ENCODE measurements at places on chromosomes 2 and 18.
A peak's percentile ranks its signal among the peaks of the same experiment; 100 is the strongest.

DNA sequence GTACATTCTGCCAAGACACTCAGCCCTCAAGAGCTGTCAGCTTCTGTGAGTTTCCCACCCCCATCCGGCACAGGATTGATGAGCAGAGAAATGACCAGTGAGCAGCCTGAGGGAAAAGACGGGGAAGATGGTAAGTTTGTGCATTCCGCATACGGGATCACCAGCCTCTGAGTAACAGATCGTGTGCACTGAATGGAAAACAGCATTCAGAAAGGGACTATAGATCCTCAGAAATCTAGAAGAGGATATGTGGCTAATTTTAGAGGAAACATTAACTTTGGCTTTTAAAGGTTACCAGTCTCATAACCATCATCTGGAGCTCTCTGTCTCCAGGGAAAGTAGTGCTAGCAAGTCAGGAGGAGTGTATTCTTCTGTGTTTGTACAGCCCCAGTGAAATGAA lies 326.0 kb downstream of the TGIF1 start:
- DNase-seq, result peak; percentile 98

GRCh38 chr2:156466739-156467405 lies 30.7 kb downstream of the GPD2 start:
- no peak for DNase-seq

DNA sequence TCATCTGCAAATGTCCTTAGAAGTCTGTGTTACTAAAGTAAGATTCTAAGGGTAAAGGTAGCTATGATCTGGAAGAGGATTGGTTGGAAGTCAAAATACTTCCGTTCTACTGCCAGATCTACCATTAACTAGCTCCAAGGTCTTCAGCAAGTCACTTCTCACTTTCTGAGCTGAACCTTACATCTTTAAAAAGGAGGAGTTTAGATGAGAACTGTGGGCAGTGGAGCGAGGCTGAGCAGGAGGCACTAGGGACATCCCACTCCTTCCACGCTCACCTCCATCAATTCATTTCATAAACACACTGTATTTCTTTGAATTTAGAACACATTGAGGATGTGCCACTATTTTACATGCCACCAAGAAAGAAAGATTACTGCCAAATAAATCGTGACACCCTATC lies 143.0 kb downstream of the ABCA12 start:
- DNase-seq, result no peak

- no peak for DNase-seq
Measured at GRCh38 chr2:68536000-68536399, 68.6 kb downstream of the APLF start.

- peak; percentile 70 for DNase-seq
Measured at GRCh38 chr2:43611987-43612894, 16.4 kb upstream of the THADA start.

DNA sequence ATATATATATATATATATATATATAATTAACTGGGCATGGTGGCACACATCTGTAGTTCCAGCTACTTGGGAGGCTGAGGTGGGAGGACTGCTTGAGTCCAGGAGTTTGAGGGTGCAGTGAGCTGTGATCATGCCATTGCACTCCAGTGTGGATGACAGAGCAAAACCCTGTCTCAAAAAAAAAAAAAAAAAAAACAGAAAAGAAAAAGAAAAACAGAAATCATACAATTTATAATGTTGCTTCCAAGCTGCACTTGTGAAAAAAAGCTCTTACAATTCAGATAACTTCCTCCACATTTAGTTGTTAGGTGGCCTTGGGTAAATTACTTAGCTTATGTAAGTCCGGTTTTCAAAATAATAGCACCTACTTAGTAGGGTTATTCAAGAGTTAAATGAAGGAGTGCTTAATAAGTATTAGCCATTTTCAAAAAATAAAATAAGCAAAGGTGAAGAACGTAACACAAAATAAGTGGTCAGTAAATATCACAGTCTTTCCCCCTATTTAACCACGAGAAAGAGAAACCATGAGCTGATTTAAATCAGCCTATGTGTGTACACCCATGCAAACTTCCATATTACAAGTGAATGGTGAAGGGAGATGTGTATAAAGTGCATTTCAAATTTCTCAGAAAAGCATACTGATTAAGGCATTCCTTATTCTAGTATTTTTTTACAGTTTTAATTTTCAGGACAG lies 2.3 kb downstream of the WIPF1 start:
- no peak for DNase-seq

Measured in foreskin melanocyte (primary cell).